ENCODE measurements at places on chromosomes 4 and X.

DNA sequence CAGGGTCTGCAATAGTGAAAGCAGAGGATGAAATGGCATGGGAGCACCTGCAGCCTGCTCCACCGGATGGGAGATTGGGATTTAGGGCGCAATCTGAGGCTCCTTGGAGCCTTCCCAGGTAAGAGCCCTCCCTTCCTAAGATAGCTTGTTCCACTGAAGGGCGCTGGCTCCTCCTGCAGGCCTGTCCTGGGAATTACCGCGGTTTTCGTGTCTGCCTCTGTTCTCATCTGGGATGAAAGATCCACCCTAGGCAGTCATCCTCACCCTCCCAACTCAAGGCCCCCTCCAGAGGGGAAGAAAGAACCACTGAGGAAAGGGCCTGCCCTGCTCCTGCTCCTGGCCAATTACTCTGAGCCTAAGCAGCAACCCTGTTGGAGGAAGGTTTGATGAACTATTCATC is 547.5 kb downstream of the SMARCA1 start:
- peak; percentile 2 for DNase-seq

GRCh38 chr4:23392860-23393458 is 496.9 kb downstream of the PPARGC1A start:
- no peak for DNase-seq

DNA sequence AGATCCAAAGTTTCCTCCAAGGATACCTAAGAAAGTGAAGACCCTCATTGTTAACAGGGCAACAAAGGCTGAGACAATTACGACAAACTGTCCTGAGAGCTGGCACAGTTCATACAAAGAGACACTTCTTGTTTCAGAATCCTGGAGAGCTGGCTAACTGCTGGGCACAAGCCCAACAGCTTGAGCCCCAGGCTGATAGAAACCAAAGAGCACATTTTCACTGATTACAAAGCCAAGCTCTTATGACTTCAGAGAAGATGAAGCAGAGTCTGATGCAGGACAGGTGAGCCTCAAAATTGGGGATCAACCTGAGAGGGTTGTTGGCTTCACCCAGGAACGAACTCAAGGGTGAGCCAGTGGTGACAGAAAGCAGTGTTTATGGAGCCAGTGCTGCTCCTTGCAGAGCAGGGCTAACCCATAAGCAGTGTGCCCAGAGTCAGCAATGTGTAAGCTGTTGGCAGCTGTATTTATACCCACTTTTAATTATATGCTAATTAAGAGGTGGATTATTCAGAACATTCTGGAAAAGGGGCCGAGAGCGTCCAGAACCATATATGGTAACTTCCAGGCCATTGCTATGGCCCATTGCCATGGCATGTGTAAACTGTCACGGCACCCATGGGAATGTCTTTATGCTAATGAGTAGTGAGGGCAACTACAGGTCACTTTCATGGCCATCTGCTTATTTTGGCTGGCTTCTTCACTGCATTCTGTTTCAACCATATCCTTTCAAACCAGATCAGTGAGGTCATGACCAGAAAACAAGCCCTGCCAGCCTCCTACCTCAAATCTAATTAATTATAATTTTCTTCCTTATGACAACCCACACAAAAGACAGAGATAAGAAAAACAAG is 183.7 kb downstream of the EVC2 start:
- DNase-seq: no peak

- no peak for DNase-seq
Observed at GRCh38 chr4:6773616-6774540, 8.6 kb upstream of the KIAA0232 start.

- no peak for DNase-seq
Observed at GRCh38 chr4:78100060-78100459, 42.9 kb downstream of the FRAS1 start.

DNA sequence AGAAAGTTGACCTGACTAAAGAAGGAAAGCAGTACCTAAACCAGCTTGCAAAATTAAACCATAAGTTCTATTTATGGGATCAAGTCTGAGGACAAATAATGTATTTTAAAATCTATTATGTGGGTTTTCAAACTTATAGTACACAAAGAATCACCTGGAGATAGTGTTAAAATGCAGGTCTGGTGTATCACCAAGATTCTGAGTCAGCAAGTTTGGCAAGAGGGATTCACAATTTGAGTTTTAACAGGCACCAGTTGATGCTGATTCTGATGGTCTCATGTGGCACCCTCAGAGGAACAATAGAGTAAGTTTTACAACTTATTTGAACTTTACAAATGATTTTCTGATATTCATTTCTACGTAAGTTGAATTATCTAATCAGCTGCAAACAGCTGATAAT is 9.1 kb upstream of the STATH start:
- DNase-seq: no peak
